ENCODE measurements at places on chromosomes 1 and 21.

DNA sequence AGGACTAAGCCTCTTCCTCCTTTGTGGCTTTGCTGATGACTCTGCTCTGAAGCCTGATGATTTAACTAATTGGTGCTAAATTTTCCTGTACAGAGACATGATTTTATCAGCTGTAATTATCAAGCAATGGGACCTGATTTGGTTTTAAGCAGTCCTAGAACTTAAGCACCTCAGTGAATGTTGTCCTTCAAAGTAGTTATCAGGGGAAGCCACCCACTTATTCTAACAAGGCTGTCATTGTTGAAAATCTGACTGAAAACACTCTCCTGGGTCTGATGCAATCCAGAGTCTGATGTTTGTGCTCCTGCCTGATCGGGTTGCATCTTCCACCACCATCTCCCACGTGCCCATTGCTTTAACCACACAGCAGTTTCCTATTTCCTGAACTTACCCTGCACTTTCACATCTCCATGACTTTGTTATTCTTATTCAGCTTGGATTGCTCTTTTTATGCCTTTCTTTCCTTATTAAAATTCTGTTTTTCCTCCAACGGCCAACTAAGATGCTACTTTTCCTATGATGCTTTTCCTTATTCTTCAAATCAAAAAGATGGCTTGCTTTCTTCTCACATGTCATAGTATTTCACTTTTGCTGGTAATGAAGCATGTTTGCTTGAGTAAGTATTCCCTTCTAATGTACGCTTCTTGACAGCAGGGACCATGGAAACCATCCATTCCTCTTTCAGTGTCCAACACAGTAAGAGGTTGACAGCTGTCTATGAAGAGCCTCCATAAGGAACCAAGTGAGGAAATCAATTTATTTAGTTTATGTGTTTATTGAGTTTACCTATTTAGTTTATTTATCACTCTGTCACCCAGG lies 55.0 kb downstream of the S1PR1 start:
- DNase-seq, result no peak

DNA sequence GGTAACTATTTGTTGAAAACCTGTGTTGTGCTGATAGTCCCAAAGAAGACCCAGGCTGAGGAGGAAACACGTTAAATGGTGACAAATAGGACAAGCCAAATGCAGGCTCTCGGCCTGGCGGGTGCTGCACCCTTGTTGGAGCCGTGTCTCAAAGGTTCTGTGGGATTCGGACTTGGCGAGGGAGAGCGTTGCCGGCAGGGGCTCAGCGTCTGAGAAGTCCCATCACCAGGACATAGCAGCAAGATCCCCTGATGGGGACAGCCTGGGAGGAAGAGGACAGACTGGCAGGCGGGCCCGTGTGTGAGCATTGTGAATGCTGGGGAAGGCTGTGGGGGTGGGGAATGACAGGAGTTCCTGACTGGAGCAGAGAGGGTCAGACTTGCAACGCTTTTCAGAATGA lies 142.5 kb downstream of the PGBD5 start:
- DNase-seq, result no peak

DNA sequence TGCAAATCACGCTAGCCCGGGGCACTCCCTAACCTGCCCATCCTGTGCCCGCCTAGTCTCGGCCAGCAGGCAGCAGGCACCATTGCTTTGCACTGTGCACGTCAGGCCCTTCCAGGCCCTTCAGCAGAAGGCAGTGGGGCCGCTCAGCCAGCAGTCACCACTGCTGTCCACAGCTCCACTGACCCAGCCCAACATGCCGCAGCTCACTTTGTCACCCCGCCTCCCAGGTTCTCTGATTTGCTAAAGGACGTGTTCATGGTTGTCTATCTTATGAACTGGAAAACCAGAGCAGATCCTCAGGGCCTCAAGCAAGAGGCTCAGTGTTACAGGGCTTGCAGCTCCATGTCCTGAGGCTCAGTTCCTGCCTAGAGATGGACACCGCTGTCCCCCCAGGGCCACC lies 14.2 kb upstream of the SPOCD1 start:
- DNase-seq, result no peak

GRCh38 chr21:10430005-10430404 lies 91.4 kb upstream of the TPTE start:
- DNase-seq, result no peak

- DNase-seq, result no peak
These were observed 593.8 kb downstream of the LRRIQ3 start for GRCh38 chr1:73604211-73604610.

GRCh38 chr1:204589409-204590038 lies 73.3 kb downstream of the MDM4 start:
- DNase-seq, result no peak

DNA sequence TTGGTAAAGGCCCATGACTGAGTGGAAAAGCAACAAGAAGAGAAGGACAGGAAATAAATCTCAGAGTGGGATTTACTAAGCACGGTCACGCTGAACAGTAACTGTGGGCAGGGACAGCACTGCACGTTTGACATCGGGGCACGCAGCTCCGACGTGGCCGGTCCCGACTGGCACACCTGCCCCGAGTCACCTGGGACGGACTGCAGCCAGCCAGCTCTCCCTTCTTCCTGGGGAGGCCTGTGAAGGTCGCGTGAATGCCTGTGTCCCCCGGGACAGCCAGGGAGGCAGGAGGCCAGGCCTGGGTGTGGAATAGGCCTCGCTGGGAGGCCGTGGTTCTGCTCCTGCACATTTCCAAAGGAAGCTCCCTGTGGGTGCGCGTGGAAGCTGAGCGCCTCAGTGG lies 140.2 kb downstream of the PRDM16 start:
- no peak for DNase-seq

GRCh38 chr1:76313304-76313703 lies 238.8 kb downstream of the ST6GALNAC3 start:
- no peak for DNase-seq

GRCh38 chr1:86865973-86866637 lies 47.8 kb downstream of the SELENOF start:
- DNase-seq, result no peak

DNA sequence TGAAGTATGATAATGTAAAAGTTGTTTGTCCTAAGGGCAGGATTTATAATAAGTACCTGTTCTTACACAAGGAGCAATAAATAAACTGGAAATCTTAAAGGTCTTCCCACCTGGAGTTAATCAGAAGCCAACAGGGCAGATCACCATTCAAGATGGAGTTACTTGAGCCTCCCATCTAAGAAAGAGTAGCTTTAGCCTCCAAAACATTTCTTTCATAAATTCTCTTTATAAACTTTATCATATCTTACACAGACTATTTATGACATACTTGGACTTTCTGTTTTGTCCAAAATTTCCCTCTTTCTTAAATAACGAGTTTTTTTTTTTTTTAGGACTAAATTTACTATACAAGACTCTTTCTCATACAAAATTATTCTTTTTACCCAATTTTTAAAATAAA lies 18.5 kb downstream of the OR2T1 start:
- DNase-seq, result no peak

GRCh38 chr1:15251857-15252835 lies 5.1 kb downstream of the FHAD1 start:
- DNase-seq, result no peak

- DNase-seq, result no peak
These were observed 1469.8 kb downstream of the BRINP3 start for GRCh38 chr1:189007824-189008223.

DNA sequence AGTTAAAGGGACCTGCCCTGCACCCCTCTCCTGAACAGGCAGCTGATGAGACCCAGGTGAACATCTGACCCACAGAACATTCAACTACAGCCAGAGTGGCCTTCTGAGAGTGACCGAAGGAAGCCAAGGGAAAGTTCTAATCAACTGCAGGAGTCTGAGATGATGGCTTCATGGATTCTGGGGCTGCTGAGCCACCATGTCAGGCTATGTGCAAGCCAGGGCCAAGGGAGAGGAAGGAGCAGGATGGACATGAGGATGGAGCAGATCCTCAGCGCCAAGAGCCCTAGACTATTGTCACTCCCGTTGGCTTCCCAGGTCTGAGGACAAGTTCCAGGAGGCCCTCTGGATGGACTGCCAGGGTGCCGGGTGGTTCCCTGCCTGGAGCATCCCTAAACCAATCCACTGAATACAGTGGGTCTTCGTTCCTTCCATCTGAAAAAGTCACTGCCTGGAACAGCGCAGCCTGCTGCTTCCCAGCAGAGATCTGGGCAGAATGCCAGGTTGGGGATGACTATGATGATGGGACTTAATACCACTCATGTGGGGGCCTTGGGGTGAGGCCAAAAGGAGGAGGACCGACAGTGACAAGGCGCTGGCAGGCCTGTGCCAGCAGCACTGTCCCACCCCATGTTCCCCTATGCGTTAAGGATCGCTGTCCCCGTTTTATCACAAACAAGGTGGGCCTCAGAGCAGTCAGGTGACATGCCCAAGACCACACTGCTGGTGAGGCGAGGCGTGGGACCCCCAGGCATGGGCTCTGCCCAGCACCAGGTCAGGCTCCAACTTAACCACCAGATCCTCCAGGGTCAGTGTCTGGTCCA lies 19.8 kb downstream of the SPOCD1 start:
- DNase-seq, result no peak

DNA sequence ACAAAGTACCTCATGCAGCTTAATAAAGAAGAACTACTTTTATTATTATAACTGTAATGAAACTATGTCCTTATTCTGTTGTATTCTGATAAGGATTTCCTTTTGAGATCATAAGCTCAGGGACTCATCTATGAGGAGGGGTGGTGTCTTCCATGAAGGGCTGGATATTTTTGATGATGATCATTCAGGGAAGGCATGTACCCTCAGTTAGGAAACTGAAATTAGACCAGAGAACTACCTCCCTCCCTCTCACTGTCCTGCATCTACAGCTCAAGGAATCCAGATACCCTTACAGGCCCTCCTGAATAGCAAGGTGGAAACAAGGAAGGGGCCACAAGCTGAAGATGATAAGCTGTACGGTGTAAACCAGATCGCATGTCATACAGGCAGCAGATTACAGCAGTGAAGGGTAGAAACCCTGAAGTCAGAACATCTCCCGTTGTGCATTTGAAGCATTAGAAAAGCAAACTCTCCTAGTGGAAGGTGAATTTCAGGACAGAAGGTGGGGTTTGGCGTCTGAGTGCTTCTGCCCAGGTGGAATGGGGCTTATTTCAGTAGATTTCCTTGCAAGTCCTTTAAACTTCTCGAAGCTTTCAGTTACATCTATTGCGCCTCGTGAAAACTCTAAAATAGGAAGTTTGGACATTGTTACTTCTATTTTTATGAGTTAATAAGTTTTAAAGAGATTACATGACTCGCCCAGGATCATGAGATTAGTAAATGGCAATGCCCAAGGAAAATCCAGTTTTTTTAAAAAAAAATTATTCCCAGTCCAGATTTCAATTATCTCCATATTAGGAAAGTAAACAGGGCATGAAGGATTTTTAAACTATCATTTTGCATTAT lies 101.1 kb upstream of the HNRNPU start:
- DNase-seq, result no peak

- DNase-seq, result peak; percentile 49
These were observed 193.6 kb downstream of the RPS6KC1 start for GRCh38 chr1:213244664-213245091.

DNA sequence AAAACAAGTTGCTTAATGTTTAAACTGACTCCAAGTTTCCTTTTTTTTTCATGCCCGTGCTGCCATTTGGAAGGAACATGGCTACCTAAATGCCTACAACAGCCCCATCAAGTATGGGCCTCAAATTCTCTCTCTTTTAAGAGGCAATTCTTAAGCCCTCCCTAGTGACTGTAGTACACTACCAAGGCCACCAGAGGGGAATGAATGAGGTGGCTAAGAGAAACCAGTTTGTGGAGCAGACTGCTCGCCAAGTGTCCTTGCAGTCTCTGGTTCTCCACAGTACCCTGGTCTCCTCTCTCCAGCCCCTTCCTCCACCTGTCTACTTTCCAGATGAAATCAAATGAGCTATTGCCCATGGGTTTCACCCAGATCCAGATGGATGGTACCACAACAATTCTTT lies 1809.6 kb downstream of the BRINP3 start:
- no peak for DNase-seq

- DNase-seq, result no peak
These were observed 52.9 kb upstream of the ECE1 start for GRCh38 chr1:21342961-21343838.

- DNase-seq, result peak; percentile 87
These were observed 6.5 kb upstream of the PADI2 start for GRCh38 chr1:17125756-17126237.

- DNase-seq, result no peak
These were observed 62.9 kb downstream of the PPP1R12B start for GRCh38 chr1:202411422-202411821.

GRCh38 chr1:212643877-212644276 lies 35.3 kb downstream of the ATF3 start:
- no peak for DNase-seq

GRCh38 chr21:37436174-37436573 lies 69.6 kb downstream of the DYRK1A start:
- DNase-seq, result no peak

- no peak for DNase-seq
These were observed 86.9 kb upstream of the ZBTB40 start for GRCh38 chr1:22364764-22365163.

- no peak for DNase-seq
These were observed 81.5 kb upstream of the LPGAT1 start for GRCh38 chr1:211912038-211912437.

DNA sequence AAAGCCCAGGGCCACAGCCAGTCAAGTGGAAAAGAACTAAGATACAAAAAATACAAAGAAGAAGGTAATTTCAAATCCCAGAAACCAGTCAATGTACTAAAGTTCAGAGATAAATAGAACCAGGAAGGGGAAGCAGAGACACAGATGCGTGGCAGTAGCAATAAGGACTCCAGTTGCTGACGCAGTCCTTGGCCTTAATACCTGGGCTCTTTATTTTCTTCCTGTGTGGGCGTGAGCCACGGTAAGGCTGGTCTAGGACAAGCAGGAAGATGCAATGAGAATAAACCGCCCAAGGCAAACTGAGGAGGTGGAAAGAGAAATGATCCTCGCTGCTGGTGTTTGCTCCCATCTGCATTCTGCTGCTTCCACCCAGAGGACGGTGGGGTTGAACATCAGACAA lies 65.6 kb upstream of the PLXNA2 start:
- DNase-seq, result no peak

DNA sequence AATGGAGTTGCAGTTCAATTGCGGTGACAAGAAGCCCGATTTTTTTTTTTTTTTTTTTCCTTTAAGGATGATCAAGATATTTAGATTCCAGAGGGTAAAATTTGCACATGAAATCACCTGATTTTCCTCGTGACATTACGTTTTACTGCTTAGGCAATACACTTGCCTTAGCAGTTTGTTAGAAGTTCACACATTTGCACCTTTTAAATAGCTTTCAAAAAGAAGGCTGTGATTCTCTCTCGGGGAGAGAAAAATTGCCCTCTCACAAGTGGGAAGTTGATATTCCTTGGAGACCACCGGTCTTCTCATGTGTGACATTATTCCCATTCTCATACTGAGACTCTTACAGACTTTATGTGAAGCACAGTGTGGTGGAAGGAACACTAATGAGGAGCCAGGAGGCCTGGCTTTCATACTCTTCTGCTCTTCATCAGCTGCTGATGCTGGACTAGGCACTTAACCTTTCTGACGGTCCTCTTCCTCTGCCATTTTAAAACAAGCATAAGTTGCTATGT lies 69.8 kb upstream of the HSPA13 start:
- DNase-seq, result no peak

GRCh38 chr21:23837564-23837963 lies 1769.7 kb downstream of the MRPL39 start:
- DNase-seq, result no peak
